NCI-H2029 treated with DMSO at 0.1 percent for 48 hours (cell line): ENCODE measurements at places on chromosomes 1 and 21.
A peak's percentile ranks its signal among the peaks of the same experiment; 100 is the strongest.

- DNase-seq, result no peak
Measured at GRCh38 chr1:238964631-238965030, 421.7 kb upstream of the CHRM3 start.

- DNase-seq, result peak; percentile 38
Measured at GRCh38 chr1:94463765-94464330, 45.7 kb downstream of the ABCD3 start.

DNA sequence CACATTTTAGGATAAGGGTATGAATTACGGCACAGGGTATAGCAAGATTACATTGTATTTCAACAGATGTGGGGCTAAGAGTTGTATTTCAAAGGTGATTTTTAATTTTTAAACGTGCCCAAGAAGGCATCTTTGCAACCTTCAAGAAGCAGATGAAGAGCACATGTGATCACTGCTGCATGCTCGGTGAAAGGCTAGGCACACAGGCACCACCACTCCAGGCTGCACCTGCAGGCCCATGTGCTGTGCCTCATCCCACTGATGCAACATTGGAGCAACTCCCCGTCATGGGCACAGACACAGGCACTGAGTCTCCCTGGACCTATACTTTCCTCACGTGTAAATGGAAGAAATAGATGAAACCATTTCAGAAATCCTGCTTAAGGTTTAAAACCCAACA is 23.5 kb downstream of the UBE2G2 start:
- no peak for DNase-seq

- no peak for DNase-seq
Measured at GRCh38 chr1:180092931-180093650, 61.6 kb upstream of the QSOX1 start.

DNA sequence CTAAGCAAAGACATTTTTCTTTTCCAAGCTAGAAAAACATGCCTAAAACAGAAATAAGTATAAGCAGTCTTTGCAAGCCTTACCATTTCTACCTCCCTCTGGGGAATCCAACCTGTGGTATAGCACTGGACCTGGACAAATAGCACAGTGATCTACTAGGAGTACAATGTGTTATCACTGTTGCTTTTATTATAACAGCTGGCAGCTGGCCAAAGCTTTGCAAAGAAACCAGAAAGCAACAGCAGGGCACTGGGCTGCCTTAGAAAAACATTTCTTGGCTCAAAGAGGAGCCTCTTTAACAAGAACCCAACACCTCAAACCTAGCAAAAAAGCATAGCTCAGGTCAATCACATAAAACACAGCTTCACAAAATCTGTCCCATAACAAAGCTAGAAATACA is 294.5 kb upstream of the GREM2 start:
- DNase-seq, result no peak

- peak; percentile 82 for DNase-seq
Measured at GRCh38 chr1:223706077-223706973, 6.0 kb upstream of the CAPN2 start.

DNA sequence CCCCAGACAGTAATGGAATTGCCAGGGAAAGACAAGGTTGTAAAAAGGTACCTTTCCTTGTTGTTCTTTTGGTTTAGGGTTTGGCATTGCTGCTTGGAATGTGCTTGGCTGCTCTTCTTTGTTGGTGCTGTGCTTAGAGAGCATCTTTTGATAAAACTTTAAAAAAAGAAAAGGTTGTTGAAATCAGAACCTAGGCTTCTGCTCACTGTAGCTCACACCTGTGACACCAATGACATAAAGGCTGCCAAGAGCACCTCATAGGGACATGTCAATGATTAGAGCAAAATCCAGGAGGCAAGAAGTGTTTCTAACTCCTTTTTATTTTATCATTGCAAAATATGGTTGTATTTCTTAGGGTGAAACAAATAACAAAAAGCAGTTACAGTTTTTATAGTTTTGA is 28.9 kb downstream of the CLEC20A start:
- DNase-seq, result no peak

GRCh38 chr1:185418472-185418871 is 101.4 kb upstream of the IVNS1ABP start:
- no peak for DNase-seq

- DNase-seq, result no peak
Measured at GRCh38 chr1:76029331-76029730, 45.2 kb upstream of the ST6GALNAC3 start.

DNA sequence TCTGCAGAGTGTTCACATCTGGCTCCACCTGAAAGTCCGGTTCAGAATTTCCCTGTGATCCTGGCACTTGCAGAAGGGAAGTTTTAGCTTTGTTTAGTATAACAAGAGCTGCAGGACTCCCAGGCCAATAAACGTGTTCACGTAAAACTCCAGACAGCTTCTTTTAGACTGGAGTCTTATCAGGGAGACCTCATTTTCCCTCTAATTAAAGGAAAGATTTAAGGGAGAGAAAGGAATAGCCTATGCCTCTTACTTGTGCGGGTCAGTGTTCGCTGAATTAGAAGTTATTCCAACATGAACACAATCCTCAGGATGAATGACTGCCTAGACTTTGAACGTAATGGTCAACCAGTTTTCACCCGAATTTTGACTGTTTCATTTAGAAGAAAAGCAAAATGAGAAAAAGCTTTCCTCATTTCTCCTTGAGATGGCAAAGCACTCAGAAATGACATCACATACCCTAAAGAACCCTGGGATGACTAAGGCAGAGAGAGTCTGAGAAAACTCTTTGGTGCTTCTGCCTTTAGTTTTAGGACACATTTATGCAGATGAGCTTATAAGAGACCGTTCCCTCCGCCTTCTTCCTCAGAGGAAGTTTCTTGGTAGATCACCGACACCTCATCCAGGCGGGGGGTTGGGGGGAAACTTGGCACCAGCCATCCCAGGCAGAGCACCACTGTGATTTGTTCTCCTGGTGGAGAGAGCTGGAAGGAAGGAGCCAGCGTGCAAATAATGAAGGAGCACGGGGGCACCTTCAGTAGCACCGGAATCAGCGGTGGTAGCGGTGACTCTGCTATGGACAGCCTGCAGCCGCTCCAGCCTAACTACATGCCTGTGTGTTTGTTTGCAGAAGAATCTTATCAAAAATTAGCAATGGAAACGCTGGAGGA is 202.1 kb upstream of the SGIP1 start:
- no peak for DNase-seq

- DNase-seq, result no peak
Measured at GRCh38 chr1:29349871-29350491, 113.7 kb downstream of the PTPRU start.

- no peak for DNase-seq
Measured at GRCh38 chr1:180982422-180982821, 40.2 kb downstream of the STX6 start.

GRCh38 chr21:36384885-36385232 is 333 bp upstream of the CHAF1B start:
- DNase-seq, result peak; percentile 74

DNA sequence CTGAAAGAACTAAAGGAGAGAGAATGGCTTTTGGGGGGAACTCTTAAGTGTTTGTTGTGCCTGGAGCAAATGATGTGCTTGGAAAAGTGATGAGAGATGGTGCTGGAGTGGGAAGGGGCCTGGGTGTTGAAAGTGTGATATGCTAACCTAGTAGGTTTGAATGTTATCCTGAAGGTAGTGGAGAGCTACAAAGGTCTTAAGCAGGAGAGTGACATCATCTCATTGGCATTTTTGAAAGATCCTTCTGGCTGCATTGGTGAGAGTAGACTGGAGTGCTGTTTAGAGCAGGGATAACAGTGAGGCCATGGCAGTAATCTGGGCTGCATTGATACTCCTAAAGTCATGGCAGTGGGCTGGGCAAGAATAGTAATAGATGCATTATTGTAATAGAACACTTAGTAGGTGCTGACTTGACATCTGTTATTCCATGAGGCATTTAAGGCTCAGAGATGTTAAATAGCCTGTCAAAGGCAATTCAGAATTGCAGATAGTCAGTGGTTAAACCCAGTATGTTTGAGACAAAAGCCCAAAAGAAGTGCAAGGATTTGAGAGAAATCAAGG is 44.5 kb downstream of the MDM4 start:
- no peak for DNase-seq

DNA sequence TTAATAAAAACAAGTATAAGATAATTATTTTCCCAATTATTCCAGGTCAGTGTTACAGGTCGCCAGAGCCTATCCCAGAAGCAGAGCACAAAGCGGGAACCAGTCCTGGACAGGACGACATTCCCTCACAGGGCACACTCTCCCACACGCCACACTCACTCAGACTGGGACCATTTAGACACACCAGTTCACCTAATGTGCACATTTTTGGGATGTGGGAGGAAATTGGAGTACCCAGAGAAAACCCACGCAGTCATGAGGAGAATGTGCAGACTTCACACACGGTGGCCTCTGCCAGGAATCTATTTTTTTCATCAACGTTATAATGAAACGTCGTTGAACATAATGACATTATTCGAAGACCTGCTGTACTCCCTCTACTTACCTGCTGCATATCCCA is 20.5 kb upstream of the NRDC start:
- DNase-seq, result no peak

DNA sequence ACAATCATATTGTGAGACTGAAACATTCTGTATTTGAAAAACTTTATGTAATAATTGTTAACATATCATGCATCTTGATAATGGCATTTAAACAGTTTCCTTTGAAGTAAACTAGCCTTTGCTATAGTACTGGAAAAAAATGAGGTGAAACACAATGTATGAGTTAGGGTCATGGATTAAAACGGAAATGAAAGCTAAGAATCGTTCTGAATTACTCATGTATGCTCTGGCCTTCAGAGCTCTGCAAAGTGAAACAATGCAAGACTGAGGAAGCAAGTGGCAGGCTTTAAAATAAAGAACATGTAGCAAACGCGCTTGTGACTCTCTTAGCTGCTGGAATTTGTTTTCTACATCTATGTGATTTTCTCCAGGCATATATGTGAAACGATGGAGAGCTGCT is 317.1 kb downstream of the DPYD start:
- DNase-seq, result no peak

DNA sequence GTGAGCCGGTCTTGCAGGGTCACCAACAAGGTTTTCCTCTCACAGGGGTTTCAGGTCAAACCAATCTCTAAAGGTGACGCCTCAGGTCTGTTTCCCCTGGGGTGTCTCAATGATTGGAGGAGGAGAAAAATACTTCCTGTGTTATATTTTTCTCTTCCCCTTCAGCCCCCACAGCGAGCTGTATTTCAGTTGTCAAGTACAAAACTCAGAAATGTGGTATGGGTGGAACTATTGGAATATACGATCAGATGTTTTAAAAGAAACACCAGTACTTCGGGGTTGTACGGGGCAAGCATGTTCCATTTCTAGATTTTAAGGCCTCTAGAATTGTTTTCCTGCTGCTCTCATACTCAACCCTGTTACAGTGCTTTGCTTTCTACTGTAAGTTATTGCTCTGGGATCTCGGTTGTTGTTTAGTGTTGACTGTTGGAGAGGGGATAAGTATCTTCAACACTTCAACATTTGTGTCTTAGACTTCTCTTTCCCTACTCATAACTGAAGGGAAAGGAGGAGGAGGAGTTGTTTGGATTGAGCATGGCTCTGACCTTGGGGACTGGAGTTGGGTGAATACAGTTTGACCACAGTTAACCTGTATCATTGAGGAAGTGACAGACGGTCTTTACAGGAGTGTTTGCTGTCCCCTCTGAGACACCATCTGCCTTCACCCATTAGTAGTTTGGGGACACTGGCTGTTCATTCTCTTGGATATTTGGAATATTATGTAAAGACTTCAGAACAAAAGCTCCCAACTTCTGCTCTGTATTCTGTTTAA is 2.0 kb downstream of the MAPKAPK2 start:
- DNase-seq, result no peak

DNA sequence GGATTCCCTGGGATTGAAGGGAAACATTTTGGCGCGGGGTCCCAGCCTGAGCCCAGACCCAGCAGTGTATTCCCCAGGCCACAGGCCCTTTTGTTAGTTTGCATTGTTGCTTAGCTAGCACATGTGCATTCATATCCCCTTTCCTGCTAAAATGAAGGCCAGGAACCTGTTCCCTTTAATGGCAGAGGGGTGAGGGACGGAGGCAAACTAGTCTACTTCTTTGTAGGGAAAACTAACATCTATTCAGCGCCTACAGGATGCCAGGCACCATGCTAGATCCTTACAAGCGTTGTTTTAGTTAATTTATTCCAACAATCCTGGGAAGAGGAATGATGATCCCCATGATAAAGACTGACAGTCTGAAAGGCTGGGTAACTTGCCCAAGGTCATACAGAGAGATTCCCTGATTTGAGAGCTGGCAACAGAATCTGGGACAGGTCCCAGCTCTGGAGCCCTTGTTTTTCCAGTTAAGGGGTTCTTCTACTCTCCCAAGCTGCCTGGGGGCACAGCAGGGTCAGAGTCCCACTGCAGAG is 595 bp upstream of the E2F2 start:
- DNase-seq, result no peak

- DNase-seq, result no peak
Measured at GRCh38 chr1:37020653-37021277, 13.6 kb downstream of the GRIK3 start.

DNA sequence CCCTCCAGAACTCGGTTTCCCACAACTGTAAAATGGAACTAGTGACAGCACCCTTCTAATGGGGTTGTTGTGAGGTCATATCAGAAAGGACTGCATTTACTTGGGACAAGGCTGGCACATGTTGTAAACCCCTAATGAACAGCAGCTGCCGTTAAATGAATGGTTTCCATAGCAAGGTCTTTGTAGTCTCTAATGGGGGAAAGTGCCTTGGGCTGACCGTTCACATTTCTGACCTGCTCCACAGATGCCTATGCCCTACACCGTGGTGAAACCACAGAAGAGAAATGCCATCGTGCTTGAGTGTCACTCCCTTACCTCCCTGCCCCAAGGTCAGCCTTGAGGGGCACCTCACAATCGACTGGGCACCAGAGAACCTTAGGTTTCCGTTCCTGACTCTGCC is 143.1 kb downstream of the ZSCAN20 start:
- DNase-seq, result no peak

- no peak for DNase-seq
Measured at GRCh38 chr1:88640060-88640459, 44.0 kb upstream of the PKN2 start.

DNA sequence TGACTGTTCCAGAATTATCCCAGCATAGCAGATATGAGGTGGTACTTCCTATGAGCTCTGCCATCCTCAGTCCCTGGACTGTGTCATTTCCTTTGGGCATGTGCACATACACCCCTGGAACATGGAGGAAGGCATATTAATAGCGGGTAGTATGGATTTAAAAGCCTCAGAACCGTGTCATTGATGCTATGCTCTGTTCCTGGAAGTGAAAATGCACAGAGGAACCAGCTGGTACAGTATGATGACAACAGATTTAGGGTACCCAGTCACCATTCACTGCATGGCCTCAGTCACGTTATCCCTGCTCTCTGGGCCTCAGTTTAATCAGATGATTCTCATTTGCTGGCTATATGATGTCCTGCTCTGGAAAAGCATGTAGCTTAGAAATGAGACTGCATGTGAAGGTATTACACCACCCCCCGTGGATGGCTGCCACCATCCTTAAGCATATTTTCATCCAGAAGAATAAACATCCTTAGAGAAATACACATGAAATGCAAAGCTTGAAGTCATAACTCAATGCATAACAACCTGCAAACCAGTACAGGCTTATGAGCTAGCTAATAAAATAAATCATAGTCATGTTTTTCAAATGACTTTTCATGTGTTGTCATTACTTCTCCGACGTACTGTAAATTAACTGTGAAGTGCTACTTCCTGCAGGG is 37.8 kb downstream of the SETD4 start:
- DNase-seq, result no peak
